Kidney (tissue), 22 donors: ENCODE measurements at places on chromosomes 13 and 19.

DNA sequence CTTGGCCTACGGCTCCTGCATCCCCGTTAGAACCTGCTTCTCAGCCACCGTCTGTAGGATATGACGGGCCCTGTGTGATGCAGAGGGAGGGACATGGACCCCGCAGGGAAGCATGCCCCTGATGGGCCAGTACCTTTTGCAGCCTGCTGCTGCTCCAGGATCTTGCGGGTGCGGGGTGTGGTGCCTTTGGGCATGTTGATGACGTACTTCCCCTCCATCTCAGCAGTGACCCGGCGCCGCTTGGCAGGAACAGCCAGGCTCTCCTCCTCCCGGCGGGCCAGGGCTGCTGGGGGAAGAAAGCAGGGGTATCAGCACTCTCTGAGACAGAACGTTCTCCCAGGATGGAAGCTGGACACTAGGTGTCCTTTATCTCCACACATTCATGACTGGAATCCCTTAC is 22.0 kb downstream of the C19orf47 start:
- no peak for DNase-seq

GRCh38 chr19:7994114-7994513 is 11.3 kb downstream of the ELAVL1 start:
- DNase-seq: no peak

- no peak for DNase-seq
Observed at GRCh38 chr13:111269508-111269907, 50.9 kb upstream of the TEX29 start.

- DNase-seq: no peak
Observed at GRCh38 chr19:15296841-15297415, 35.4 kb downstream of the BRD4 start.

GRCh38 chr13:108528303-108528702 is 101.1 kb upstream of the MYO16 start:
- DNase-seq: no peak
